DMS79 (cell line): ENCODE measurements at places on chromosomes 2 and 18.
A peak's percentile ranks its signal among the peaks of the same experiment; 100 is the strongest.

- peak; percentile 16 for DNase-seq
Measured at GRCh38 chr18:63046375-63046774, 273.2 kb downstream of the BCL2 start.

DNA sequence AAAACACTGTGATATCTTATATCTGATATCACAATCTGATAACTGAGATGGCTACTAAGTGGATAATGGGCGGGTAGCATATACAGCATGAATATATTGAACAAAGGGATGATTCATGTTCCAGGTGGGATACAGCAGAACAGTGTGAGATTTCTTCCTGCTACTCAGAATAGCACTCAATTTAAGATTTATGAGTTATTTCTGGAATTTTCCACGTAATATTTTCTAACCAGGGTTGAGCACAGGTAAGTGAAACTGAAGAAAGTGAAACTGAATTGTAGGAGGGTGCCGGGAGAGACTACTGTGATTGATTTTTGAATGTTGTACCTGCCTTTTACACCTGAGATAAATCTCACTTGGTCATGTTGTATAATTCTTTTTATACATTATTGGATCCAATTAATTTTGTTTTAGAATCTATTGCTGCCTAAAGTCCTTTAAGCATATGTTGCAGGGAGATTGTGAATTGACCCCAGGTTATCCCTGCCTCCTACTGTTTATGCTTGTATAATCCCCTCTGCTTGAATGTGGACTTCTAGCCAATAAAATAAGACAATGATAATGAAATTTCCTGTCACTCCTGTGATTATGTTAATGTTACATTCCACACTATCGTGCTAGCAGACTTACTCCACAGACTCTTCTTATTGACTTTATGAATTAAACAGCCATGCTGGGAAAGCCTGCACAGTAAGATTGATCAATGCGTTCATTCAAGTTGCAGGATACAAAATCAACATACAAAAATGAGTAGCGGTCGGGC lies 67.6 kb upstream of the RBBP8 start:
- DNase-seq = no peak

DNA sequence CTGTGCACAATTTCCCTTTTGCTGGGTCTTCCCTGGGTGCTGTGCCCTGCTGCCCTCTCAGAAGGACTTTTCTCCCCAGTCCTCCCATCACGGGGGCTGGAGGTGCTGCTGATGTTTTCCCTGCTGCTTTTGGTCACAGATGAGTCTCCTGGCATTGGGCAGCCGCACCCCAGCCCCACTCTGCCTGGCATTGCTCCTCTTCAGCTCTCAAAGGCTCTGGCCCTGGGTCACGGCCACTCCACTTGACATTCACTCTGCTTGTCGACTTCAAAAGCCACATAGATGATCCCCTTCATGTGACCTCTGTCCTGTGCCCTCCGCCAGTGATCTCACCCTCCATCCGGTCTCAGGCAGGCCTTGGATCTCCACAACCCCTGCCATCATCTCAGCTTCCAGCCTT lies 43.6 kb upstream of the IL1RL1 start:
- DNase-seq = no peak

GRCh38 chr18:7608174-7608550 lies 41.0 kb downstream of the PTPRM start:
- DNase-seq = no peak

GRCh38 chr2:182416191-182416590 lies 10.6 kb downstream of the PDE1A start:
- DNase-seq = no peak

DNA sequence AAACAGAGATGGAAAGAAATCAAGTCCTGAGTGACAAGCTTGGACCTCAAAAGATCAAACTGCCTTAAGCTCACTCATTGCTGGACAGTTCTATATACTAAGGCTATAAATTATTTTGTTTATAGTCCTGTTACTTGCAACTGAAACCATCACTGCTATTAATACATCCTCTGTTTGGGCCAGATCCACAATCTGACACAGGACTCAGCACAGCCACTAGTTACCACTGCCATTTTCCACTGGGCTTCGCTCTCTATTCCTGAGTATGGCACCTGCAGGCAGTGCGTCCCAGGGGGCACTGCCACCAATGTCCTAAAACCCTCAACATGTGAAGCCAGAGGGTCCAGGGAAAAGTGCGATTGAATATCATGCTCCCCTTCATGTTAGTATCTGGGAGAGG lies 52.3 kb downstream of the CYP26B1 start:
- DNase-seq = no peak

- DNase-seq = no peak
Measured at GRCh38 chr2:16088035-16088801, 147.9 kb downstream of the MYCN start.

- no peak for DNase-seq
Measured at GRCh38 chr2:237234268-237234667, 148.6 kb downstream of the COPS8 start.

GRCh38 chr2:30717081-30717650 lies 90.1 kb downstream of the CAPN13 start:
- DNase-seq = no peak

DNA sequence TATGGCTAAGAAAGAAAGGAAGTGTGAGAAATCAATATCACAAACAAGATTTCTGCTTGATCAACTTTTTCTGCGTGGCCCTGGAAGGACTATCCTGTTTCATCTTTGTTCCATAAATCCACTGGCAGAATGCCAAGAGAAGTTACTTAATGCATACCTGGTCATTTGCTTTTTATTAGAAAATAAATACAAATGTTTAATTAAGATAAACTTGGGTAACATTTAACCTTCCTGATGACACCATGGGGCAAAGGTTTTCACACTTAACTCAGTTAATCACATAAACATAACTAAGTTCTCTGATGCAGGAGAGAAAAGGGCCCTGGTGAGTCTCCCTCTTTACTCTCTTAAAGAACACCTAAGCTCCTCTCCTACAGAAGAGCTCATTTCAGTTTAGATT lies 203.3 kb downstream of the AFF3 start:
- DNase-seq = no peak

DNA sequence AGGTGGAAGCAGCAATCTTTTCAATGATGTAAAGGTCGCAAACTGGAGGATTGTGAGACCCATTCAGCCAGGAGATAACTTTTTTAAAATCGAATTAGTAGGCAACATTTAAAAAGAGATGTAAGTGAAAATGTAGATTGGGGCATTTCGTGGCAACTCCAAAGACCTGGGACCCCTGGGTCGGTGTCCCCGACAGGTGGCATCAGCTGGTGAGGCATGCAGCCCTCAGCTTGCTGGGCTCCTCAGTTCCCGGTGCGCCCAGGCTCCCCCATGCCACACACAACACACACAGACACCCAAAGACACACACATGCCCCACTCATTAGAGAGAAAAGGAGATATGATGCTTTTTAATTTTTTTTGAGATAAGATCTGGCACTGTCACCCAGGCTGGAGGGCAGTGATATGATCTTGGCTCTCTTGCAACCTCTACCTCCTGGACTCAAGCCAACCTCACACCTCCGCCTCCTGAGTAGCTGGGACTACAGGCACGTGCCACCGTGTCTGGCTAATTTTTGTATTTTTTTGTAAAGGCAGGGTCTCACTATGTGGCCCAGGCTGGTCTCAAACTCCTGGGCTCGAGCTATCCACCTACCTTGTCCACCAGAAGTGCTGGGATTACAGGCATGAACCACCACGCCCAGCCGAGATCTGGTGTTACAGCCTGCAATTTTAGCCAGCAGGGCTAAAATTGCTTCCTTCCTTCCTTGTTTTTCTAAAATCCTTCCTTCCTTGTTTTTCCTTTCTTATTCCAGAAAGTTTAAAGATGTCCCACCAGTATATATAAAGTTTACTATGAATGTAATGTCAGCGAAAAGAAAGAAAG lies 122.6 kb upstream of the EPAS1 start:
- no peak for DNase-seq

DNA sequence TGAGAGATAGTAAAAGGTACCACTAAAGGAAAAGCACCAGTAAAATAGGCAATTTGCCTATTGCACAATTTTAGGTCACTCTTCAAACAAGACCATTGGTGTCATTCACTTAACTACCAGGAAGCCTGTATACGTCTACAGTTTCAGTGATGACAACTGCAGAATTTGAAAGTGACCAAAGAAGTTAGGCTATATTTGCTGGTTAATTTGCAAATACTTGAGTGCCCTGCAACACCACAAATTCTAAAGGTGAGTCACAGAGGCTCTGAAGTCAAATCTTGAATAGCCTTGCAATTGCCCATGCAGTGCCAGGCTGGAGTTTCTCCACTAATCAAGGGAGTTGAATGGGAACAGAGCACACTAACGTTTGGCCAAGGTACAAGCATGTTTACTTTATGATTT lies 128.7 kb upstream of the CCDC68 start:
- DNase-seq = no peak

- no peak for DNase-seq
Measured at GRCh38 chr2:36965206-36965605, 1.1 kb downstream of the STRN start.

DNA sequence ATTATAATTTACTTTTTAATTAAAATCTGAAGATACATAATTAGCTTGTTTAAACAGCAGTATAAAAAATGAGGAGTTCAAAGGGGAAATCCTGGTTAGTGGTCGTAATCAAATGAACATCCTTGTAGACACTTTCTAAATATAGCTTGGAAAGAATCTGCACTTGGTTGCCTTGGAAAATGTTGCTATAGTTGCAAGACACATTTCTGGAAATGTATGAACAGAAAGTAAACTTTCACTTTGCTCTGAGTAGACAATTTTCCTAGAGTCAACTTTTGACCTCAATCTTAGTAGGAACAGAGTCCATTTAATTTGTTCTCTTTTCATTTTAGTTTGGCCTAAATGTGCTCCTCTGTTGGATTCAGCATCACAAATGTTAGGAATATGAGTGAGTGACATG lies 38.3 kb downstream of the GCA start:
- no peak for DNase-seq

- no peak for DNase-seq
Measured at GRCh38 chr2:230868161-230868946, 3.6 kb downstream of the ITM2C start.

GRCh38 chr2:84906900-84907714 lies 1.7 kb downstream of the TMSB10 start:
- DNase-seq = peak; percentile 26

DNA sequence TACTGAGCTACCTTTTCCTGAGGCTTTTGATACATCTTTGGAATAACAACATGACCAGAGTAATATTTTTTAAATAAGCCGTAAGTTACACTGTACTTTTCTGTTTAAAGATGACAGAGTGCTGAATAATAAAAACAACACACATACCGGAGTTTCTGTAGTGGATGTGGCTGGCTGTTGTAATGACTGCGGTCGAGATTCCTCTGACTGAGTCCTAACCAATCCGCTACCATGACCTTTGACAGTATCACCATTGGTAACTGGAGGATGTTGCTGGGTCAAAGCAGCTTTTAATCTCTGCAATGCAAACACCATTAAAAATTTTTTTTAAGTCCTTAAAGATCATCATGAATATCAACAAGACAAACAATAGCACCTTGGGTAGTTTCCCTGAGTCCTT lies 70.7 kb downstream of the ATF2 start:
- no peak for DNase-seq

- DNase-seq = peak; percentile 51
Measured at GRCh38 chr18:63970809-63971205, 926 bp downstream of the SERPINB8 start.

- no peak for DNase-seq
Measured at GRCh38 chr2:212359425-212360067, 179.1 kb downstream of the ERBB4 start.

DNA sequence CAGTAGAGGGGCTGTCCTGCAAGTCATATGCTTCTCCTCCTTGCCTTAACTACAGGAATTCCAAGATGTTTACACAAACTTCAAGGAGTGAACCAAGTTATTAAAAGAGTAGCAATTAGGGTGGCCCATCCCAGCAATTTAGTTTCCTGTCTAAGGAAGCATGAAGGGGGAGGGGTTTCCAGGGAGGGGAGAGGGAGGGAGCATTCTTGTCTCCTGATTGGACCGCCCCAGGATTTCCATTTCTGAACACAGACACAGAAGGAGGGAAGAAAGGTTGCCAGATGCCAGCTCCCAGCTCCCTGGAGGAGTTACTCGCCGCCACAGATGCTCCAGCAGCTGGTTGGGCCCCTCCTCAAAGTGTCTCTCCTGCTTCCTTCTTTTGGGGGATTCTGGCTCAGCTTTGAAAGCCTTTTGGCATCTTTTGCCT lies 107.6 kb downstream of the TRIB2 start:
- DNase-seq = no peak

DNA sequence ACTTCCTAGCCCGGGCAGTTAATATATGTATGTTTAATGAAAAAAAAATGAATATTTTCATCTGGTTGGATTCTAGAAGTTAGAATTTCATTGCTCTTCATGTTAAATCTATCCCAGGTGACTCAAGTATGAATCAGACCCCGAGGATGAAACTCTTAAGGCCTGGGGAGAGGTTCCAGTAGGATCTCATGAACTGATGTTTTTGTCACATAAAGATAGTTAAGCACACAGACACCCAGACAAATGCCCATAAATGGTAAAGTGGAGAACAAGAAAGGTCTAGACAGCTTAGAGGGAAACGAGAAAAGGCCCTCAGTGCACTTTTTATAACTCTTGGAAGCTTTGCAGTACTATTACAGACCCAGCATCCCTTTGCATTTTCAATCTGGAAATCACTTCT lies 114.1 kb downstream of the RIF1 start:
- DNase-seq = no peak

- DNase-seq = no peak
Measured at GRCh38 chr2:189595417-189595816, 14.8 kb upstream of the SLC40A1 start.

- DNase-seq = no peak
Measured at GRCh38 chr2:85259879-85260278, 67.9 kb downstream of the TGOLN2 start.
